Left colon (tissue), 2 donors: ENCODE measurements at places on chromosomes 7 and 10. TPM values are rescaled to one million over a fixed set of nuclear protein-coding genes. Genes with fewer than 3 reads are reported as not detected.

- DNase-seq, result no peak
These were observed 106.4 kb upstream of the GSDME start for GRCh38 chr7:24863626-24864025.

DNA sequence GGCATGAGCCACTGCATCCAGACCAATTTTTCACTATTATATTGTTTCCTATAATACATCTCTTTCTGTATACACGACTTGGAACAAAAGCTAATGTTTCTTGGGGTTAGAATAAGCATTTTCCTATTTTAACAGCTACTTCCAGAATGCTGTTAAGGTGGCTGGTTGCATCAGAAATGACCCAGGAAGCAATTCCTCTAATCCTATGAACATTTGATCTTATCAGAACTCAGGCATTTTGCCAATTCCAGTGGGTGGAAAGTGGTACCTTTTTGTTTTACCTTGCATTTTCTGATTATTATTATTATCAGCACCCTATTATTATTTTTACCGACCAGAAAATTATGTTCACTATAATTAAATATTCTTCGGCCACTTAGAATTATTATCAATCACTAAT is 73.3 kb downstream of the NDUFB2 start:
- DNase-seq, result no peak

The ATP6V0A4 gene
- not detected for total RNA-seq

DNA sequence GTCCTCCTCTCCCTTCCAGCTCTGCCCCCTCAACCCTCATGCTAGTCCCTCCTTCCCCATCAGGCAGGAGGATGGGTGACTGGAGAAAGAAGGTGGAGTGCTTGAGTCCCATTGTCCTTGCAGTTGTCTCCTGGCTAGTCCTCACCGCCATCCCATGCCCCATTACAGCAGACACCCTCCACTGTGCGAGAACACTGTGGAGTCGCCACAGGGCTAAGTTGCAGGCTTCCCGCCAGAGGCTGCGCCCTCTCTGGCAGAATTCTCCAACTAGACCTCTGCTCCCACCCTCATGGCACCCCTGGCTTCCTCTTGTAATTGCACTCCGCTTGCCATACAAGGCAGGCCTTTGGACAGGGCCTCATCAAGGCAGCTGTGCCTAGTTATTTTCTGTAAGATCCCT is 3.1 kb downstream of the GIMAP2 start:
- DNase-seq, result no peak

GRCh38 chr7:139808427-139808826 is 20.6 kb upstream of the TBXAS1 start:
- DNase-seq, result no peak

GRCh38 chr10:101814466-101815071 is 3.7 kb downstream of the OGA start:
- DNase-seq, result no peak

DNA sequence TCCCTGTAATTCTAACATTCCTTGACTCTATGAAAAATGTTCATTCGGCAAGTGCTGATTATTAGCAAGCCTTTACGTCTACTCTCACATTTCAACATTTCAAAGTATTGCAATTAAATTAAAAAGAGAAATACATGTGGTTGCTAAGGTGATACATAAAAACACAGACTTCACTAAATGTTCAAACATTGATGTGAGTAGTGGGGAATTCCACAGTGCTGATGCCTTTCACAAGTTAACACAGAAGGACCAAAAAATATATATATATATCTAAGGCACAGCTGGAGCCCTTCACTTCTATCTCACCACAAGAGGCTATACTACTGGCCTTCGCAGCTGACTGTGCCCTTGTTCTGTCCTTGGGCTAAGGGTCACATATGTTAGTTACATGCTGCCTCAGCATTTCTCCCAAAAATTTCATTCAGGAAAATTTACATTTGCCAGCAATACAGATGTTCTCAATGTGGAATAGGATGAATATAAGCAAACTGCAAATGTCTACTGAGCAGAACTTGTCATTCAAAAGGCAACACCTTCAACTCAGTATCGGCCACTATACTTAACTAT is 13.9 kb downstream of the CTTNBP2 start:
- no peak for DNase-seq

The TUBAL3 gene
- 53.9 TPM for total RNA-seq

- no peak for DNase-seq
These were observed 80.9 kb upstream of the ABCB5 start for GRCh38 chr7:20534543-20534942.

DNA sequence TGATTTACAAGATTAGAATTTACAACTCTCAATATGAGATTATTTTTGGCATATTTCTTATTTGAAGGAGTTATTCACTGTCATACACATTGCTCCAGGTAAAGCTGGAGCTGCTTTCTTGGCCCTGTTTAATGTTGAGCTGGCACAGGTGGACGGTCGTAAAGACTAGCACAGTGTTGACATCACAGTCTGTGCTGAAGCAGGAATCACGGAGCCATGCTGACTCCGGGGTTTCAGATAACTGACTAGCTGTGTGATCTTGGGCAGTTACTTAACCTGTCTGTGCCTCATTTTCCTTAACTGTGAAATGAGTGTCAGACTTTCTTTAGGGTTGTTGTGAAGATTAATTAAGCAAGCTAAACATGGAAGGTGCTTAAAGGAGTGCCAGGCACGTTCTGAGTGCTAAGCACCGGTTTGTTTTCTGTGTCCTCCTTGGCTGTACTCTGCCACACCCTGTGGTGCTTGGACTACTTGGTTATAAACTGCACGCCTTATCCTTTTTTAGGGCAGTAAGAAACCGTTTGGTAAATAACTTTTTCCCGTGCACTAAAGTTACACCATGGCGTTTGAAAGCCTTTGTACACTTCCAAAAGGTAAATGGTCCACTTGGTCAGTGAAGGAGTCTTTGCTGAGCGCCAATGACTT is 47.7 kb downstream of the DYNC2I1 start:
- DNase-seq, result no peak

- DNase-seq, result no peak
These were observed 413.1 kb upstream of the PODXL start for GRCh38 chr7:131969560-131969959.

The VPS26A gene
- 58.3 TPM for total RNA-seq

The ASB13 gene
- total RNA-seq, result 56.3 TPM

GRCh38 chr7:66033471-66034385 is 41.9 kb upstream of the ASL start:
- DNase-seq, result no peak

DNA sequence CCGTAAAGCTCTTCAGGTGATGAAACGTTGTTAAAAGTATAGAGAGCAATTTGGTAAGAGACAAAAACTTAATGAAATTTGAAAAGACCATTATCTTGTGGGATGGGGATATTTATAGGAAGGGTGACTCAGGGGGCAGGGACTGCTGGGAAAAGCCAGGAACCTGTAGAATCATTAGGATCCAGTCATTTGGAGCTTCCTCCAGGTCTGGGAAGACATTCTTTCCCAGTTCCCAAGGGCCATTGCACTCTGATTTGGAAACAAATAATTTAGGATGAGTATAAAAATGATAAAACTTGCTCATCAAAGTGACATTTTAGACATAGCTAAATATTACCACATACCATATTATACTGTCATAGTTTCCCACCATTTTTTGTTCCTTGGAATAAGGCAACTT is 143.9 kb downstream of the PFKFB3 start:
- DNase-seq, result no peak

The IQCE gene
- 30.5 TPM for total RNA-seq

The C1QL3 gene
- total RNA-seq, result 0.12 TPM

The ATRNL1 gene
- total RNA-seq, result 9.0 TPM

DNA sequence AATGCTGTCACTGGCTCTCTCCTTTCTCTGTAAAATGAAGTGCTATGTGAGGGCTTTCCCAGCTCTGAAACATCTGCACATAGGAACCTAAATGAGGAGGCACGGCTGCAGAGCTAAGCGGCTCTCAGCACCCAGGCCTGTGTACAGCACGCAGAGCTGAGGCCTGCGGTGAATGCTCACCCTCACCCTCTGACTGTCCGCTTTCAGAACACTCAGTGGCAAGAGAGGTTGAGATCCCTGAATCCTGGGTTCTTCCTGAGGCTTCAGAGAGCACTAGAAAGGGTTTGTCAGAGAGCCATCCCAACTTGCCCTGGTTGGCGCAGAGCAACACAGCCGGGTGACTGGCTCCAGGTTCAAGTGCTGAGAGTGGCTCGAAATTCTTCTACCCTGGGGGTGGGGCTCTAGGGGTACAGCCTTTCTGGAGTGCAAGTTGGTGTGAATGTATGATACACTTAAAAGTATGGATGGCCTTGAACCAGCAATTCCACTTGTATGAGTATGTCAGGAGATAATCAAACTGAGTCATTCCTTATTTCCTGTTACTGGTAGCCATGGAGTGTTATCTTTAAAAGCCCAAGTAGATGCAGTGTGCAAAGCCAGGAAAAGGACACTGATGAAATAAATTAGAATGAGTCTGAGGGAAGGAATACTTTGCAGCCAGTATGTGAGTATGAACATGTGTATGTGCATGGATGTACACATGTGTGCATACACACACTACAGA is 1.7 kb upstream of the CCDC201 start:
- no peak for DNase-seq

DNA sequence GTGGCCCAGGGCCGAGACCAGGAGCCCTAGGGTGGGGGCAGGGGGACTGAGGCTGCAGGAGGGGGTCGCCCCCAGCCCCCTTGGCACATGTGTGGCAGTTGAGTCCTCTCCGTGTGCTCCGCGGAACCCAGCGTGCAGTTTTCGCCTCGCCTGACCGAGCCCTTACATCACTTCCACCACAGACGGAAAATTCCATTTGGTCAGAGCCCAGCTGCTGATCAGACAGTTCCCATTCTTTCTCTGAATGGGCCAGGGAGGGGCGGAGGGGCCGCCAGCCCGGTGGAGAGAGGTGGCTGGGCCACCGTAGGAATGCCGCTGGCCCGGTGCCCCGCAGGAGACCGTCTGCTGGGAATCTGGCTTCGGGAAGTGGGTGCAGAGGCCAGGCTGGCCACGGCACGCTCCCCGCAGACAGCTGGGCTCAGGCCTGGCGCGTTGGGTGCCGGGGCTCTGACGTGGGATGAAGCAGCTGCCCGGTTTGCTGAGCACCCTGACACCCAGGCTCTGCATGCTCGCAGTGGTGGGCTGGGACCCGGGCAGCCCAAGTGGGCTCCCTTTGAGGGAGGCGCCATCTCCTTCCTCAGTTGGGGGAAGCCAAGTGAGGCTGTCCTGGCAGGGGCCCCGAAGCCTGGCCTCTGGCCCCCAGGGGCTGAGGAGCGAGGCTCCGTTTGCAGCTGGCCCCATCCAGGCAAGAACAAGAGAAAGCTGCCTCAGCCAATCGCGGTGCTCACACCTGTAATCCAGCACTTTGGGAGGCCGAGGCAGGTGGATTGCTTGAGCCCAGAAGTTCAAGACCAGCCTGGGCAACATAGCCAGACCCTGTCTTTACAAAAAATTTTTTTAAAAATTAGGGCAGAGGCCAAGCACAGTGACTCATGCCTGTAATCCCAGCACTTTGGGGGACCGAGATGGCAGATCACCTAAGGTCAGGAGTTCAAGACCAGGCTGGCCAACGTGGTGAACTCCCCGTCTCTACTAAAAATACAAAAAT is 9.9 kb downstream of the TTYH3 start:
- DNase-seq, result peak; percentile 72

DNA sequence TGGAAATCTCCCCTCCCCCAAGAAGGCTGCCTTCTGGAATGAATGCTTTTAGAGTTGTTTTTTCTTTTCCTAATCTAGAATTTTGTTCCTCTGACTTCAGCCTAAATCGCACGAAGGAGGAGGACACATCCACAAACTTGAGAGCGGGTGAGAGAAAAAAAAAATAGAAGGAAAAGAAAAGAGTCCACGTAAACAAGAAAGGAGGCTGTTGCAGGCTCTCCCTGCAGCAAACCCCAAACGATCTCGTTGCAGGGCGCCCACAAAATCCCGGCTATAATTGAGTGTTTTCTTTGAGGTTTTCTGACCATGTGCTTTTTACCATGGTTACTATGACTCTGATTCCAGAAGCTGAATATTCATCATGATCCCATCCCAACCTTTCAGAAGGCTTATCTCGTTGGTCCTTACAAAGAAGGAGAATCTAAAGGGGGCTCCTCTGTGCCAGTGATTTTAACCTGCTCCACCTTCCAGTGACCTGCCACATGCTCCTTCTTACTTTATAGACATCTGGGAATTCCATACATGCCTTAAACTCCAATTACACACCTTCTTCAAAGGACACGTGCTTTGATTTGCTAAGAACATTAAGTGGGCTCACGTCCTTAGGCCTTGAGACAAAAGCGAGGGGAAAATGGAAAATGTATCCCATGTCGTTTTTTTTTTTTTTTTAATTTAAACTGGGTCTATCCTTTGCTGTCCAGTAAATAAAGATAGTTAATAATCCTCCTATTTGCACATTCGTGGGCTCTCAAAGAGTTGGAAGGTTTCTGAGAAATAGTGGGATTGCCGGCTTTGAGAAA is 5.8 kb downstream of the TWIST1 start:
- no peak for DNase-seq

DNA sequence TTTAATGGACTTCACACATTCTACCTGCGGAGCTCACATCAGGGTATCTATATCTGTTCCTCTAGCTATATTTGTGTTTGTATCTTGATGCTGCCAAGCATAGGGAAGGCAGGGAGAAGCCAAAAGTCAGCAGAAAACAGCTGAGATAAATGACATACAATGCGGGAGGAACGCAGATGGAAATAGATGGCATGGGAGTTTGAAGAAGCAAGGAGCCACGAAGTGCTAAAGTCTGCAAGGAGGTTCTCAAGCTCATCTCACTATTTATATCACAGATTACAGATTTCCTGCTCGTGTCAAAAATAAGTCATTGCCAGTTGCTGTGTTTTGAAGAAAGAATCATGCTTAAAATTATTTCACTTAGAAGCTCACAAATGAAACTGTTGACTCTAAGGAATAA is 180.5 kb downstream of the DPP6 start:
- no peak for DNase-seq

- DNase-seq, result no peak
These were observed 157.7 kb upstream of the PRR15 start for GRCh38 chr7:29405891-29406290.

- DNase-seq, result no peak
These were observed 2.6 kb downstream of the CPED1 start for GRCh38 chr7:120991161-120991560.

The HTRA1 gene
- total RNA-seq, result 14.6 TPM

- no peak for DNase-seq
These were observed 31.0 kb downstream of the CDCA7L start for GRCh38 chr7:21914671-21915070.

GRCh38 chr7:69564454-69565417 is 33.5 kb upstream of the AUTS2 start:
- DNase-seq, result no peak

The C10orf105 gene
- total RNA-seq, result not detected

The OGDH gene
- total RNA-seq, result 221 TPM

GRCh38 chr7:3179456-3179855 is 121.6 kb upstream of the SDK1 start:
- no peak for DNase-seq

The WAPL gene
- total RNA-seq, result 32.8 TPM

The GRID2IP gene
- total RNA-seq, result 0.67 TPM
